ENCODE measurements at places on chromosomes 3 and 15. TPM values are rescaled to one million over a fixed set of nuclear protein-coding genes. Genes with fewer than 3 reads are reported as not detected.

The XCR1 gene
- not detected for total RNA-seq

The SNX1 gene
- total RNA-seq, result 88.1 TPM

The PFN2 gene
- 58.4 TPM for total RNA-seq

The NIT2 gene
- total RNA-seq, result 23.9 TPM

The ASB14 gene
- total RNA-seq, result not detected

The FBXO40 gene
- not detected for total RNA-seq

The FSD2 gene
- total RNA-seq, result not detected

DNA sequence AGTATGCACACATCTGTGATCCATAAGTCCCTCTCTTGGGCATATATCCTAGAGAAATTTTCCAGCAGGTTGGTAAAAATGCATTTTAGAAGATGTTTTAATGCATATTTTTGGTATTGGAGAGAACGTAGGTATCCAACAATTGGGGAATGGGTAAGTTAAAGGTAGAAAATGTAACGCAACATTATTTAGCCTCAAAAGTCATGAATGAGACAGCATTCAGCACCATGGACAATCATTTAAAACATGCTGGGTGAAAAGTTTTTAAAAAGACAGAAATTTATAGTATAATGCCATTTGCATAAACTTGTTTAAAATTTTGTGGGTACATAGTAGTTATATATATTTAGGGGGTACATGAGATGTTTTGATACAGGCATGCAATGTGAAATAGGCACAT lies 43.4 kb downstream of the TRIM69 start:
- no peak overlapping the region for H3K27ac ChIP-seq
- H3K27me3 ChIP-seq, result no peaks in the 10 kb centered on the region
- H3K4me1 ChIP-seq, result no peaks in the 10 kb centered on the region
- no peak for DNase-seq

DNA sequence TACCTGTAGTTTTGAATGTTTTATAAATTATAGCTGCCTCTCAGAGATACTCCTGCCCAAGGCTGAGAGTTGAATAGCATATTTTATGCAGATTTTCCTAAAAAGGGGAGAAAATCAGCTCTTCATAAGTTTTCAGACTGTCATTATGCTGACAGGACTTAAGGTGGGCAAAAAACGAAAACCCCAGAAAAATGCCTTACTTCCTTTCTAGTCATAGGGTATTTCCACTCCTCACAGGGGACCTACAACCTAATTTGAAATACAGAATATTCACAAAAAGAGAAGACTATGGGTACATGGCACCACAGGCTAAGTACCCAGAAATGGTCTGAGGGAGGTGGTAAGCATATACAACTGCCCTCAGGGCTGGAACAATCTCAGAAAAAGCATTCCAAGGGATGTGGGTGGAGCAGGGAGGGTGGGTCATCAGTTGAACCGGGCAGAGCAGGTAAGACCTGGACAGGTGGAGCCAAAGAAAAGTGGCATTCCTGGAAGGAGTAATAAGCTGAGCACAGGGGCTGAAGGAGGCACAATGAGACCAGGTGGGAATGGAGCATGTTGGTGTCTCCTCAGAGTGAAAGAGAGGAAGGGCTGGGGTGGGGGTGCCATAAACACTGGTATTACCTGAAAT lies 10.6 kb upstream of the OXSR1 start:
- no peaks in the 10 kb centered on the region for H3K36me3 ChIP-seq
- DNase-seq, result no peak
- H3K27ac ChIP-seq, result no peak overlapping the region
- no peak overlapping the region for H3K4me3 ChIP-seq
- no peaks in the 10 kb centered on the region for H3K27me3 ChIP-seq

- H3K4me3 ChIP-seq, result no peak overlapping the region
- no peaks in the 10 kb centered on the region for H3K4me1 ChIP-seq
- peaks cover 23% of the 10 kb centered on the region for H3K36me3 ChIP-seq
- DNase-seq, result no peak
- H3K27me3 ChIP-seq, result no peaks in the 10 kb centered on the region
Observed at GRCh38 chr3:196903740-196904139, 36.0 kb downstream of the SENP5 start.

GRCh38 chr15:85406916-85407315 lies 26.5 kb downstream of the AKAP13 start:
- no peaks in the 10 kb centered on the region for H3K27me3 ChIP-seq
- DNase-seq, result no peak
- no peaks in the 10 kb centered on the region for H3K36me3 ChIP-seq
- H3K27ac ChIP-seq, result peak overlapping the region; percentile 64
- no peak overlapping the region for H3K4me3 ChIP-seq
- peaks cover 44% of the 10 kb centered on the region for H3K4me1 ChIP-seq

- no peak overlapping the region for H3K4me3 ChIP-seq
- no peaks in the 10 kb centered on the region for H3K27me3 ChIP-seq
- no peaks in the 10 kb centered on the region for H3K4me1 ChIP-seq
- H3K27ac ChIP-seq, result peak overlapping the region; percentile 48
- DNase-seq, result no peak
- peaks cover 16% of the 10 kb centered on the region for H3K36me3 ChIP-seq
Observed at GRCh38 chr3:48748754-48749153, 31.7 kb upstream of the IP6K2 start.

DNA sequence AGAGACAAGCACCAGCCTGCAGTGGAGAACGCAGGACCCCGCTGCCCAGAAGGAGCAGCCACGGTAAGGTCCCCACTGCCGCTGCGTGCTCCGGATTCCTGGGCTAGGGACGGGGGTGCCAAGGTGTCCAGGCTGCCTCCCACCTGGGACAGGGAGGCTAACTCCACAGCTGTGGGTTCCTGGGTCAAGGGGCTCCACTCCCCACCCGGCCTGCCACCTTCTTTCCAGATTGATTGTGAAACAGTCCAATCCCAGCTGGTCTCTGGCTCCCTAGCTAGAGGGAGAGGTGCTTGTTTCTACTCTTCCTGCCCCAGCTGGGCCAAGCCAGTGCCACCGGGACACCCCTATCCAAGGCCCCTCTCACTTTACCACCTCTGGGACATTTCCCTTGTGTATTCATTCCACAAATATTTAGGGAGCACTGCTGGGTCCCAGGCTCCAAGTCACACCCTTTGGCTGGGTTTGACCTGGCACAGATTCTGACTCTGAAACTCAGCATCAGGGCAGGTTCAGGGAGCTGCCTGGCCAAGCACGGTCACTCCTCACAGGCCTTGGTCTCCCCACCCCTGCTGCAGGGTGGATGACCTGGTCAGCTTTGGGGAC lies 1.9 kb downstream of the PAK6 start:
- H3K36me3 ChIP-seq, result no peaks in the 10 kb centered on the region
- H3K27ac ChIP-seq, result no peak overlapping the region
- H3K27me3 ChIP-seq, result no peaks in the 10 kb centered on the region
- DNase-seq, result peak; percentile 50
- H3K4me1 ChIP-seq, result peaks cover 8% of the 10 kb centered on the region
- no peak overlapping the region for H3K4me3 ChIP-seq

DNA sequence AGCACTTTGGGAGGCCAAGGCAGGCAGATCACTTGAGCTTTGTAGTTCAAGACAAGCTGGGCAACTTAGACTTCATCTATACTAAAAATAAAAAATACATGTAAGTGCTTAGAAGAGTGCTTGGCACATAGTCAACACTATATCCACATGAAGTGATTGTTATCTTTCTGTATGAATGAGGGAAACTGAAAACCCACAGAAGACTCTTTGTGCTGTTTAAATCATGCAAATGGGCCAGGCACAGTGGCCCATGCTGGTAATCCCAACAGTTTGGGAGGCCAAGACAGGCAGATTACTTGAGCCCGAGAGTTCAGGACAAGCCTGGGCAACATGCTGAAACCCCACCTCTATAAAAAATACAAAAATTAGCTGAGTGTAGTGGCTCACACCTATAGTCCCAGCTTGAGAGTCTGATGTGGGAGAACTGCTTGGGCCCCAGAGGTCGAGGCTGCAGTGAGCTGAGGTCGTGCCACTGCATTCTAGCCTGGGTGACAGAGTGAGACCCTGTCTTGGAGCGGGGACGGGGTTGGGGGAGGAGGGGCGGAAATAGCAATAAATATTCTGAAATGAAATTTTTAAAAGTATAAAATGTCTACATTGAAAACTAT lies 129.7 kb downstream of the NR2E3 start:
- no peaks in the 10 kb centered on the region for H3K4me1 ChIP-seq
- H3K27me3 ChIP-seq, result no peaks in the 10 kb centered on the region
- no peak overlapping the region for H3K27ac ChIP-seq
- DNase-seq, result no peak

GRCh38 chr15:45167631-45168205 lies 20.0 kb downstream of the SHF start:
- H3K27me3 ChIP-seq, result no peaks in the 10 kb centered on the region
- DNase-seq, result no peak
- peak overlapping the region; percentile 64 for H3K4me3 ChIP-seq
- peaks cover 20% of the 10 kb centered on the region for H3K4me1 ChIP-seq
- H3K36me3 ChIP-seq, result no peaks in the 10 kb centered on the region
- H3K27ac ChIP-seq, result peak overlapping the region; percentile 99

DNA sequence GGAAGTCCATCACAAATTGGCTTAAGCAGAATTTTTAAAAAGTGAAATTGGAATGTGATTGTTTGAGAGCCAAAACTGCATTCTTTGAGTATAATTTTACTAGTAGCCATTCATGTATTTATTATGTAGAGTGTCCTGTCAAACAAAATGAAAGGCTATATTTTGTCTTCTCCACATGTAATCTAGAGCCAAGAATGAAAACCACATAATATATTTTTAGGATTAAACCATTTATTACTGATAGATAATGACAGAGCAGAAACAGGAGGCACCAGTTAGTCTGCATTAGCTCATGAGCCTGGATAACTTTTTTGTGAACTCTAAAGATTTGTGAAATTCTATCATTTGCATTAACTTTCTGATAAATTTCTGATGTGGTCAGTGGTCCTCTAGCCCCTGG lies 130.2 kb downstream of the FILIP1L start:
- H3K27ac ChIP-seq, result no peak overlapping the region
- H3K27me3 ChIP-seq, result no peaks in the 10 kb centered on the region
- H3K36me3 ChIP-seq, result no peaks in the 10 kb centered on the region
- H3K4me1 ChIP-seq, result no peaks in the 10 kb centered on the region
- DNase-seq, result no peak

GRCh38 chr15:41513506-41514227 lies at the start of gene LTK:
Gene LTK (minus strand): TSS chr15:41513827. CDS start chr15:41513709, 118 bp downstream.
- no peak for DNase-seq
- H3K4me1 ChIP-seq, result peaks cover 27% of the 10 kb centered on the region
- H3K4me3 ChIP-seq, result peak within 1 kb of the TSS; percentile 36
- no peak within 1 kb of the TSS for H3K27ac ChIP-seq
- H3K27me3 ChIP-seq, result peaks cover 35% of the 10 kb centered on the region
- H3K36me3 ChIP-seq, result no peaks in the 10 kb centered on the region

DNA sequence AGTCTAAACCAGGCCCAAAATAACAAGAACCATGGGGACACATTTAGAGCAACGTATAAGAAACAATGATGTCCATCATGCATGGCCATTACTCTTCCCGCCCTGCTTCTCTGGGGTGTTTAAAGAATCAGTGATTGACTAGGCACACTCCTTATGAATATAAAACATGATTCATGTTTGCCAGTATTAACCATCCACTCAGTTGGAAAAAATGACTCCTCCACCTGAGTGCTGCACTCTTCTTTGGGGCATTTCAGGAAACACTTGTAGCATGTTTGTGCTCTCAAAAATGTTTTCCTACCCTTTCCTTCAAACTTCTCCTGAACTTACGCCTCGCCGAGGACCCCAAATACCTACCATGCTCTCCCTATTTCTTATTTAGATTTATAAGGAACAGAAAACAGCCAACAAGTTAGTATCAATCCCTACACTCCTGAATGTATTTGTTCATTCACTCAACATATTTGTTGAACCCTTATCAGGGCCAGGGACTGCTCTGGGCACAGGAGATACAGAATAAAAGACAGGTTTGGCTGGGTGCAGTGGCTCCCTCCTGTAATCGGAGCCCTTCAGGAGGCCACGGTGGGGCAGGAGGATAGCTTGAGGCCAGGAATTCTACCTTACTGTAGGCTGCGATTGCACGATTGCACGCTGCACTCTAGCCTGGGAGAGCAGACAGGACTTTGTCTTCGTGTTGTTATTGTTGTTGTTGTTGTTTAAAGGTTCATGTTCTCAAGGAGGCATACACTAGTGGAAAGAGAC lies 137.0 kb downstream of the TMCO5A start:
- no peaks in the 10 kb centered on the region for H3K4me1 ChIP-seq
- no peaks in the 10 kb centered on the region for H3K27me3 ChIP-seq
- no peak overlapping the region for H3K4me3 ChIP-seq
- H3K27ac ChIP-seq, result peak overlapping the region; percentile 83

GRCh38 chr3:66393333-66394005 lies 107.4 kb downstream of the LRIG1 start:
- peaks cover 31% of the 10 kb centered on the region for H3K36me3 ChIP-seq
- no peaks in the 10 kb centered on the region for H3K27me3 ChIP-seq
- H3K27ac ChIP-seq, result peak overlapping the region; percentile 9
- peaks cover 62% of the 10 kb centered on the region for H3K4me1 ChIP-seq

DNA sequence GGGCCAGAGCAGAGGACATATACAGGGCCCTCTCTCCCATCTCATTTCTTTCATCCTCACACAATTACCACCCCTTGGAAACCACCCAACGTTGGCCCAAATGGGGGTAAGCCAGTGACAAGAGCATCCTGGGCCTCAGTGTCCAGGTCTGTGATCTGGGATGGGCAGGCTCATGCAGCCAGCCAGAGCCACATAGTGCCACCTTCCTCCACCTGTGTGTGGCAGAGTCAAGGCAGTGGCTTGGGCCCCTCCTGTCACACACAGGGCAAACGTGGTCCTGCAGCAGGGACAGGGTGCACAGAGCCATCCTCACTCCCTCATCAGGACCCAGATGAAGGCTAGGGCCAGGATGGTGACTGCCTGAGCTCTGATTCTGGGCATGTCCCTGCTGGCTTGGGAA lies 2.3 kb upstream of the MYL3 start:
- no peak overlapping the region for H3K4me3 ChIP-seq
- H3K27me3 ChIP-seq, result no peaks in the 10 kb centered on the region
- H3K36me3 ChIP-seq, result no peaks in the 10 kb centered on the region
- DNase-seq, result no peak
- H3K27ac ChIP-seq, result no peak overlapping the region

GRCh38 chr15:87671289-87671688 lies 585.2 kb downstream of the NTRK3 start:
- H3K4me1 ChIP-seq, result no peaks in the 10 kb centered on the region
- no peaks in the 10 kb centered on the region for H3K27me3 ChIP-seq
- no peaks in the 10 kb centered on the region for H3K36me3 ChIP-seq
- no peak for DNase-seq
